ENCODE measurements at places on chromosomes 1 and 21.

GRCh38 chr1:234486858-234487840 is 8.2 kb upstream of the TARBP1 start:
- no peak for DNase-seq

DNA sequence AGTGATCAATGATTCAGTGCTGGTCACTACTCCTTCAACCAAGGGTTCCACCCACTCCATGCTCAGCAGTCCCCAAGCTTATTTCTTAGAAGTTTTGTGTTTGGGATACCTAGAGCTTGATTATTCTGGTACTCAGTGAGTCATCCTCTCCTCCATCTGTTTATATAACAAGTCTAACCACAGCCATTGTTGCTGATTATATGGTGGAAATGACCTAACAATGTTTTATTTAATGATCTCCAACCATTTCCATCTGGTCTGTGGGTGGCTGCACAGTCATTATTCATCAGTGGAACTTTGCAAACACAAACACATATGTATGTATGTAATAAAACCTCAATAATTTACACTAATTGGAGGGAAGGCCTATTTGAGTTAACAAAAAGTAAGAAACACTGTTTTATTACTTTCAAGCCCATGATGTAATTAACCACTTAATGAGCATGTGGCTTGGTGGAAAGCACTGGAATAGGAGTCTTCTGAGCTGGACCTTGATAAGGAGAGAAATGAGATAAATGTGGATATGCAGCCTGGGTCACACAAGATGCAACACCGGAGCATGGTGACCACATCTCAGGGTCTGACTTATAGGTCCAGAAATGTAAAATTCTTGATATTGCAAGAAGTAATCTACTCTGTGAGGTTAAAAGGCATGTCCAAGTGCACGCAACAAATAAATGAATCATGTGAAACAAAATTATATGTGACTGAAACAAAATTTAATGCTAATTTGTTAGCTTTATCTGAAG is 99.0 kb upstream of the WLS start:
- no peak for DNase-seq

- no peak for DNase-seq
Measured at GRCh38 chr1:54944610-54945392, 35.6 kb upstream of the TMEM61 start.

DNA sequence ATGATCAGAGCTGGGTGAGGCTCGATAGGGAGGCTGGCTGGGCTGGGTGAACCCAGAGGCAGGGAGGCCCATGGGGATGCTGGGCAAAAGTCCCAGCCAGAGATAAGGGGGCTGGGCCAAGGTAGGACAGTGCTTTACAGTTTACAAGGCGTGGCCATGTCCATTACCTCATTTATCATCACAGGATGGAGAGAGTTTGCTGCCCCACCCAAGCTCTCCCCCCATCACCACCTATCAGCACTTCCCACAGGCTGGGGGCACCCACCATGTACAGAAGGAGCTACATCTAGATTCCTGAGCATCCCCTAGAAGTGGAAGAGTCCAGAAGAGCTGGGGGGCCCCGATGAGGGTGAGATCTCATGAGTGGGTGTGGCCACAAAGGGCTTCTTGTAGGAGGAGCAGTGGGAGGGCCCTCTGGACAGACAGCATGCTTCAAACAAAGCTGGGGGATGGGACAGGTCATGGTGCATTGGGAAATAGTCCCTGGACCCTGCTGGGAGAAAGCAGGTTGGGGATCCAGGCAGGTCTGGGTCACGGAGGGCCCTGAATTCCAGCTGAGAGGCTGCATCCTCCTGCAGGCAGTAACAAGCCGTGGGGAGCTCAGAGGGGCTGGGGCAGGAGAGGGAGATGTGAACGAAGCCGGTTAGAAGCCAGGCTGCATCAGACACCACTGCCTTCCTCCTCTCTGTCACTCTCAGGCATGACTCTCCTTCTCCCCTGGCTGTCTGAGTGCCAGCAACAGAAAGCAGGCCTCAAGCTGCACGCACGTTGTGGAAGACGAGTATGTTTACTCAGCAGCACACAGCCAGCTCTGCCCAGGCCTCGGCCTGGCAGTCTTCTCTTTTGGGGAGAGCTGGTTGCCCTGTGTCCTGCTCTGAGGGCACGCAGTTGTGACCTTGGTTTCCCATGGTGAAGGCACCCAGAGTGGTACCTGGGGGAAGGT is 202.3 kb downstream of the HIVEP3 start:
- no peak for DNase-seq

GRCh38 chr1:79040424-79041082 is 34.0 kb upstream of the ADGRL4 start:
- no peak for DNase-seq

DNA sequence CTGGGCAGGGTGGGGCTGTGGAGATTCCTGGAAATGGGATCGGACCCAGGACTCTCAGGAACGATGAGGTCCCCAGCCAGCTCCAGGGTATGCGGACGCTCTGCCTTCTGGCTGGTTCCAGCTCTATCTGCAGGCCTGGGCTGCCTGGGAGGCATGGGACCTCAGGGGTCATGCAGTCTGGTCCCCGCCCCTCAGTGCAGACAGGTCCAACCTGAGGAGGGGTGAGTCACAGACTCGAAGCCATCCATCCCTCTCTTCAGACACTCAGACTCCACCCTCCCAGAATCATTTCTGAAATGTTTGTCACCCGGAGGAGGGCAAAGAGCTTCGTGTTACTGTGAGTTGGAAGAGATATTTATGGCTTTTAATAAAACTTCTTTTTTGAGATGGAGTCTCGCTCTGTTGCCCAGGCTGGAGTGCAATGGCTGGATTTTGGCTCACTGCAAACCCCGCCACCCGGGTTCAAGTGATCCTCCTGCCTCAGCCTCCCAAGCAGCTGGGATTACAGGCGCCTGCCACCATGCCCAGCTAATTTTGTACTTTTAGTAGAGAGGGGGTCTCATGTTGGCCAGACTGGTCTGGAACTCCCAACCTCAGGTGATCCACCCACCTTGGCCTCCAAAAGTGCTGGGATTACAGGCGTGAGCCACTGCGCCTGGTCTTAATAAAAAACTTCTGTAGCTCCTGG is 5.9 kb upstream of the MYOM3 start:
- DNase-seq = no peak

DNA sequence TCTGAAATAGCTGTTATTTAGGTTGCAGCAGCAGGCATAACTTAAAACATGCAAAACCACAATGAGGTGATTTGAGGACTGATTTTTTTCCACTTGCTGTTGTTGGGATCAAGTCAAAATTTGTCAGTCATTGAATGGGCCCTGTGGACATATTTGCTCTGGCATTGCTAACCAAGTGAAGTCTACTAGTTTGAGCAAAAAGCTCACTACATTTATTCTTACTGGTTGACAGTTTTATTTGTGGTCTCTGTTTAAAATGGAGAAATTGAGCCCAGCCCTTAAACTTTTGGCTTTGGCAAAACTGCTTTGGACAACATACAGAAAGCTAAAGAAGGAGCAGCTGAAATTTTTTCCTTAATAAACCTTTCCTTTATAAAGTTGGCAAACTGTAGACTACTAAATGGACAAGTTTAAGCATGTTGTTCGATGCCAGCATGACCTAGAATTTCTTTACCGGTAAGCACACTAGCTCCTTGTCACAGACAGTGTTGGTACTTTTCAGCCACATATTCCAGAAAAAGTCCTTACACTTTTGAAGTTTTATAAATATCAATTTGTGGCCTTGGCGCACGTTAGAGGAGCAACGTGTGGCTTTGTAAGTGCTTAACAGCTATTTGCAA is 234.6 kb downstream of the USP25 start:
- no peak for DNase-seq

DNA sequence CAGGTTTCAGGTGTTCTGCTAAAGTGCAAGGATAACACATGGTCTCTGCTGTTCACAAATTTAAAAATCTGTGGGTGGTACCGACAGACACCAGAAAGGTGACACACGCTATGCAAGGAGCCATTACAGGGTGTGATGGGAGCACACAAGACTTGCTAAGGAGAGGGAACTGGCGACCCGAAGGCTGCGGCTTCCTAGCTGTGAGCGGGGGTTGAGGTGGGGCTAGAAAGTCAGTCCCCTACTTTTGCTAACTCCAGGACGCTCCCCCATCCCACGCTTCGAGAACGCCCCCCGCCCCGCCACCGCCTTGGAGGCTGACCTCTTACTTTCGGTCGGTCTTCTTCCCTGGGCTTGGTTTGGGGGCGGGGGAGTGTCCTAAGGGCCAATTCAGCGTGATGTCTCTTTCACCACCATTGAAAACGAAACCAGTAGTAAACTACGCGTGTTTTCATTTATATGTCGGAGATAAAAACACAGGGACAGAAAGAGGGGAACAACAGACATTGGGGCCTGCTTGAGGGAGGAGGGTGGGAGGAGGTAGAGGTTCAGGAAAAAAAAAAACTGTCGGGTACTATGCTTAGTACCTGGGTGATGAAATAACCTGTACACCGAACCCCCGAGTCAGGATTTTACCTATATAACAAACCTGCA is 1.1 kb downstream of the CKS1B start:
- no peak for DNase-seq

- DNase-seq = no peak
Measured at GRCh38 chr1:70039485-70039884, 165.9 kb downstream of the LRRC40 start.

DNA sequence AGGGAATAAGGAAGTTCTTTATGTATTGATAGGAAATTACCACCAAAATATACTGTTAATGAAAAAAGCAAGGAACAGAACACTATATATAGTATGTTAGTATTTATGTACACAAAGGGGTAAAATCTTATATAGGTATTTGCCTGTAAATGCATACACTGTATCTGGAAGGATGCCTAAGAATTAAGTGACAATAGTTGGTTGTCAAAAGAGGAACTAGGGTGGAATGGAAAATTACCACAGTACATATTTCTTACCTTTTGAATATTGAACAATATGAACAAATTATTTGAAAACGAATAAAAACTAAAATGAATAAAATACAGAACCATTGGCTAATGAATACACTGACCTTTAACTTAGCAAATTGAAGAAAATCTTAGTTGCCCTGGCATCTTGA is 13.6 kb downstream of the ARPC5 start:
- no peak for DNase-seq

DNA sequence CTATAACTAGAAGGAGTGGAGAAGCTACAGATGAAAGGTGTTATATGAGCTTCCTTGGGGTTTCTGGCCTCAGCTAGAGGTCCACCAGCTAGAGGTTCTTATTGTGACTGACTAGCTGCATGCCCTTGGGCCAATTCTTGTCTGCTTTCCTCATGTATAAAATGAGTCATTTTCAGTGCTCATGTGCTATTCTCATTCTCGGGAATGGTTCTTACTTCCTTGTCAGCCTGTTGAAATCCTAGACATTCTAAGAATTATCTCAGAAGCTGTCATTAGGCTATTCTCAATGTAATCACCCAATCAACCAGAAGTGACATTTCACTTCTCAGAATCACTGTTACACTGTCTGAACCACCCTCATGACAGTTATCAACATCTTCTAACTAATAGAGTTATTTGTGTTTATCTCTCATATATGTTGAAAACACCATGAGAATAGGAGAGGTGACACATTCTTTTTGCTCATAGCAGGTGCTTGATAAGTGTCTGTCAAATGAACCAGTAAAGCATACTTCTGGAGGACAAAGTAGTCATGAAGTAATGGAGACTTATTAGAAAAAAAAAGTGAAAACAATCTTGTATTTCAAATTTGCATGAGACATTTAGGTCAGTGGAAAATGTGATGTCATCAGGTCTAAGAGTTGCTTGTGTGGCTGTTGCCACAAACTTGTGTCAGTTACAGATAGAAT is 122.8 kb upstream of the IVNS1ABP start:
- DNase-seq = peak; percentile 70

DNA sequence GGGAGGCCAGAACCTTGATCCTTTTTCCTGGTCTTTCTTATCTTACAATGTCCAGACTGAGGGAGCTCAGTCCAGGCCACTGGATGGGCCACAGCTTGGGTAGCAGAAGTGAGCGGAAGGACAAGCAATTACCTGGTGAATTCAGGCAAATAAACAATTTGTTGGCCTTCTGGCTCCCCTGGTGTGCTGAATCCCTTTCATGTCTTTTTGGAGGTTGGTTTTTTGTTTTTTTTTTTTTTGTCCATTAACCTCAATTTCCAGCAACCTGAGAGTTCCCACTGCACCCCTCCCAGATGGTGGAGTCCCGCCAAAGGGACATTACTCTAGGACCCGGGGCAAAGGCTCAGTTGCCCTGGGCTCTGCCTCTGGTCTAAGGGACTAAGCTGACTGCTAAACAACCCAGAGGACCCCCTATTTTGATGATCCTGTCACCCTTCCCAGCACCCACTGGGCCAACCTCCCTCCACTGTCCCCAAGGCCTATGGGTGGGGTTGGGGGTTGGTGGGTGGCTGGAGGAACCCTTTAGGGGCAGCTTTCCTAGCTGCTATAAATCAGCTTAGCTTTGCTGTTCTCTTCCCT is 85.5 kb downstream of the KCND3 start:
- DNase-seq = no peak

GRCh38 chr1:4527819-4528218 is 126.6 kb upstream of the AJAP1 start:
- no peak for DNase-seq

DNA sequence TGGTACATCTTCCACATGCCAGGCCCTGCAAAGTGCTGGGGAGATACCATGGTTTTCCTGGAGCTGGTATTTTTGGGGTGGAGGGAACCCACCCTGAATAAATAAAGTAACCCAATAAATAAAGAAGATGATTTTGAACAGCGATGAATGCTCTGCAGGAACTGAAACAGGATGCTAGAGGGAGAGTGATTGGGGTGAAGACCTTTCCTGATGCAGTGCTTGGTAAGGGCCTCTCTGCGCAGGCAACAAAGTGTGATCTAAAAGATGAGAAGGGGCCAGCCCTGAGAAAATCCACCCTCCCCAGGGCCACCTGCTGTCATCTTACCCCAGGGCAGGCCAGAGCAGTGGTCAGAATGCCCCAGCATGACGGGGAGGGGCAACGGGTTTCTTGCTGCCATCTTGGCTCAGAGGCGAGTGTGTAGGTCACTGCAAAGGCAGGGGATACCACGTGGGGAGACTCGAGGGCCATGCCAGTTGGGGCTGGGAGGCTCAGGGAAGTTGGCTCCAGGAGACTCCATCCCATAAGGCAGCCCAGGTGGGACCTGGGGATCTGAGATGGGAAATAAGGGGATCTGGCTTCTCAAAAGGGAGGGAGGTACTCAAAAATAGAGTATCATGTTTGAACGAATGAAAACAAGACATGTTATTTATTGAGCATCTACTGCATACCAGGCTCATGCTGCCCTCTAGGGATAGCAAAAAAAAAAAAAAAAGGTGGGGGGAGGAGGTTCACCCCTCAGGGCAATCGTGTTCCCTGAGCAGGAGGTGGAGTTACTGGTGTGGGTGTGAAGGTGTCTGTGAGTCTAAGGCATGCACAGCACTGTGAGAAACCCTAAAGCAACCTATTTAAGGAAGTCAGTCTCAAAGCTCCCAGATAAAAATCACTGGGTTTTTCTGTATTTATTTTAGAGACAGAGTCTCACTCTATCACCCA is 2.8 kb downstream of the SRARP start:
- DNase-seq = no peak

- no peak for DNase-seq
Measured at GRCh38 chr1:245118806-245119205, 36.0 kb upstream of the KIF26B start.

DNA sequence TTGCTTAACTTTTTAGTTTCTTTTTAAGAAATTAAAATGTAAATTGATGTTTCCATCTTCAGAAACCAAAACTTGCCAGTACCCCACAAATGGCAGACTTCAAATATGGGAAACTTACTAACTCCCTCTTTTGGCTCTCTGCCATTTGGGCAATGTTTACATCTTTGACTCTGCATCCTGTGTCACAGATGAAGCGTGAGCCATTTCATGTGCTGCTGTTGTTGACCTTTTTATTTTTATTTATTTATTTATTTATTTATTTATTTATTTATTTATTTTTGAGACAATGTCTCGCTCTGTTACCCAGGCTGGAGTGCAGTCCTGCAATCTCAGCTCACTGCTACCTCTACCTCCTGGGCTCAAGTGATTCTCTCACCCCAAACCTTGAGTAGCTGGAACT is 16.0 kb upstream of the COG2 start:
- DNase-seq = no peak

Data from NCI-H1048 (cell line).